NCI-H146 (cell line): ENCODE measurements at places on chromosomes 11 and 22.

DNA sequence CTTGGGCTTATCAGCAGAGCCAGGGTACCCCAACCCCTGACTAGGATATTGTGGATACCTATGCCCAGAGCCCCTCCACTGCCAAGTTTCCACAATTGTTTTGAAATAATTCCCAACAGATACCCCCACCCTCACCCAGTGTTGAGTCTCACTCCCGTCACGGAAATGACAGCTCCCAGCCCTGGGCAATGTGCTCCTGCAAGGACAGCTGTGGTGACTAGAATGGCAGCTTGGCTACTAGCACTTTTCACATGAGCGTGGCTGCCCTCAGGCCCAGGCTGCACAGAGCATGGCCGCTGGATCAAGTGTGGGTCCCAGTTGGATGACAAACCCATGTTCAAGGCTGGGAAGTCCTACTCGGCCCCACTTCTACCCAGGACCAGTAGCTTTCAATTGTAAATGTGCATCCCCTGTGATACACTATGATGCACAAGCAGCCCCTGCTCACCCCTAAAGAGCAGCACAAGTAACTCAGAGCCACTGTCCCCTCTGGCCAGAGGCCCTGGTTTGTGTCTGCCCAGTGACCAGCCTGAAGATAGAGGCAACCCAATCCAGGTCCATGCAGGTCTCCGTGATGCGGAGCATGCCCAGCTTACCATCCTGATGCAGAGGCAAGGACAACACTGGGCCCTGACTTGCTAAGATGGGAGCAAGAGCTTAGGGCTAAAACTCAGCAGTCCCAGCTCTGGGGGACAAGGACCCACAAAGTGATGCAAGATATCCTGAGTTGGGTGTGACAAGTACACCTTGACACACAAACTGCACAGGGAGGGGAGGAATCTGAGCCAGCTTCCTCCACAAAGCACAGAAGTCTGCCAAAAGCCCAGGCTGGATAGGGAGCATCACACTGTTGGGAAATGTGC is 13.2 kb downstream of the KCNQ1OT1 start:
- no peak for DNase-seq

DNA sequence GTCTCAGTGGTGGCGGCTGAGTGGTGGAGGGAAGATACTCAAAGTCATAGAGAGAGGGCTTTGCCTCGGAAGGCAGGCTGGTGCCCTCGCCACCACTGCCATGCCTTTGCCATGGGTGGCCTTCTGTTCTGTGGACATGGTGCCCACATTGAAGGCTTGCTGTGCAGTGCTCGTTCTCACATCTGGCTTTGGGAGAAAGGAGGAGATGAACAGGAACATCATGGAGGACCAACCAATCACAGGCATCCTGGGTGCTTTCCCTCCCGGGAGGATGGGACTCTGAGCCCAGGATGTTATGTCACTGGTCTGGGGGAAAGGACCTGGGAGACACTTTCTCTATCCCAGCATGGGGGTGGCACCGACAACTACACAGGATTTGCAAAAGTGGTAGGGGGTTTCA is 82.3 kb upstream of the NARS2 start:
- DNase-seq: no peak

DNA sequence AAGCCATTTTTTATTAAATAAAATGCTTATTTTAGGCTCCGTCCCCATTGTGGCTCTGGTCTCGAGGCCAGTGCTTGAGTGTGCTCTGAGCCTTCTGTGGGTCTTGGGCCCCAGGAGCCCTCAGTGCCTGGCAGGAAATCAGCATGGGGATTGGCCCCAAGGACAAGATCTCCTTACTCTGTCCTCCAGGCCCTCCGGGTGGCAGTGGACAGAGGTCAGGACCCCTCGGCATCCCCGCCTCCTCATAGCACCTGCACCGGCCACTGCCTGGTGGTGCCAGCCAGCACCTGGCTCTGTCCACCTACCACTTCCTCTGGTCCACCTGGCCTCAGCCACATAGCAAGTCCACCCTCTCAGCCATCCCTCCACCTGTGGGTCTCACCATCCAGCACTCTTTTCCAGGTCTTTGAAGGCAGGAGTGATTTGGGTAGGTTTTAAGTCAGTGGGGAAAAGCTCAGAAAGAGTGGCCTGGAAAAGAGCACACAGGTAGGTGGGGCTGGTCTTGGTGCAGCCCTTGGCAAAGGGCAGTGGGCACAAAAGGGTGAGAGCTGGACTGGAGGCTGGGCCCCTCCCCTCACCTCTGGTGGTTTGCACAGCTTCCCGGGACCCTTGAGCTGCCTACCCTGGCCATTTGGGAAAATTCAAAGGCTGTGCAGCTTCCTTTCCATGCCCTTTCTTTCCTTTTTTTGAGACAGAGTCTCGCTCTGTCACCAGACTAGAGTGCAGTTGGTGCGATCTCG is 3.5 kb downstream of the CLDN5 start:
- no peak for DNase-seq

GRCh38 chr11:121090145-121090721 is 10.8 kb upstream of the TECTA start:
- DNase-seq: no peak

GRCh38 chr22:22565981-22566380 is 6.9 kb upstream of the PRAME start:
- DNase-seq: no peak
